ENCODE measurements at places on chromosomes 7 and 10.

DNA sequence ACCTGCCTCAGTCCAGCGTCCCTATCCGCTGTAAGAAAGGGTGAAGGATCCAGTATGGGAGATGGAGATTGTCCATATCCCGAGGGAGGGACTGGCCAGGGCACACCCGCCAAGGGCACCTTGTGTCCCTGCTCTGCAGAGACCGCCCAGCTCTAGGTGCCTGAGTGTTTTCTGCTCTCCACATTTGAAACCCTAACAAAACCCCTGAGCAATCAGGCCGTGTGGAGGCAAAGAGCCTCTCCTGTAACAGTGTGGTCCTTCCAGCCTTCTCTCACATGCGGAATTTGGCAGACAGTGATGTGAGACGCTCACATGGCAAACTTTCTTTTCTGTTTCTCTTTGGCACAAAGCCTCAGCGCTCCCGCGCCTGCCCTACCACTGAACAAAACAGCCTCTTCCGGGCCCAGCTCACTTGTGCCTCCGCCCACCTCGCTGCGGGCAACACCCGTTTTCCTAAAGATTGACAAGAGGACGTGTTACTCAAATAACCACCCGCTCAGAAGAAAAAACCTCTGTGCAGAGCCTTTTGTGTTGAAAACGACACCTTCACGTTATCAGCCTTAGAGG is 514.8 kb downstream of the DNAJB6 start:
- no peak for DNase-seq

- no peak for DNase-seq
Measured at GRCh38 chr7:4430227-4430626, 251.9 kb upstream of the FOXK1 start.

DNA sequence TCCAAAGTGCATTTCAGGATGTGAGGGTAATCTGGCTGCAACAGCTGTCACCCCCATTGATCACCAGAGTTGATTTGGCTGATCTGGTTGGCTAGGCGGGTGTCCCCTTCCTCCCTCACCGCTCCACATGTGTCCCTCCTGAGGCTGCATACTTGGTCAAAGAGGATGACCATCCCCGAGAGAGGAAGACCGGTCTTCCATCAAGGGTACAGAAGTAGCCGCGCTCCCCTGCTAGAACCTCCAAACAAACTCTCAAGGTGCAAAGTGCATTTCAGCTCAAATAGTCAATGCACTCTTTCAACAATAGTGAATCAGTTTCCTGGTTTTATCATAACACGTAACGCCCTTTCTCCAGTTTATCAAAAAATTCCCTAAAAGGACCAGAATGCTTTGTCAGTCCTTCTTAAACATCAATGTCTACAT is 44.6 kb downstream of the CARD11 start:
- no peak for DNase-seq

GRCh38 chr10:99236627-99237309 is 1.1 kb upstream of the HPSE2 start:
- no peak for DNase-seq

DNA sequence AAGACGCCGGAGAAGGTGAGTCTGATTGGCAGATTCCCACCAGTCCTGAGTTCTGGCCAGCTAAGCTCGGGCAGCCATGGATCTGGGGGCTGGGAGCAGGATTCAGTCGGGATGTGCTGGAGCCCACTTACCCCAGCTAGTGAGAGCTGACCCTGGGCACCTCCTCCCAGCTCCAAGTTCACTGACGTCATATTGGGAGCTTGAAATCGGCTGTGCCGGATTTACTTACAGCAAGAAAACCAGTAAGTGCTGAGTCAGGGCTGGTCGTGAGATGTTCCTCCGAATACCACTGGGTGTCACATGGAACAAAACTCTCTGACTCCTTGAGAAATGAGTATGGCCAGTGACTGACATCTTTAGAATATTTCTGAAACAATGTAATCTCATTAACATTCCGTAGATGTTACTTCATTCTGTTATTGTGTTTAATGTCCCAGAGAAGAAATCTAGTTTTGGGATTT is 621.2 kb downstream of the SDK1 start:
- DNase-seq: no peak

Data from D341Med (cell line).